T-helper 9 cell (primary cell): ENCODE measurements at places on chromosomes 5 and 9.

DNA sequence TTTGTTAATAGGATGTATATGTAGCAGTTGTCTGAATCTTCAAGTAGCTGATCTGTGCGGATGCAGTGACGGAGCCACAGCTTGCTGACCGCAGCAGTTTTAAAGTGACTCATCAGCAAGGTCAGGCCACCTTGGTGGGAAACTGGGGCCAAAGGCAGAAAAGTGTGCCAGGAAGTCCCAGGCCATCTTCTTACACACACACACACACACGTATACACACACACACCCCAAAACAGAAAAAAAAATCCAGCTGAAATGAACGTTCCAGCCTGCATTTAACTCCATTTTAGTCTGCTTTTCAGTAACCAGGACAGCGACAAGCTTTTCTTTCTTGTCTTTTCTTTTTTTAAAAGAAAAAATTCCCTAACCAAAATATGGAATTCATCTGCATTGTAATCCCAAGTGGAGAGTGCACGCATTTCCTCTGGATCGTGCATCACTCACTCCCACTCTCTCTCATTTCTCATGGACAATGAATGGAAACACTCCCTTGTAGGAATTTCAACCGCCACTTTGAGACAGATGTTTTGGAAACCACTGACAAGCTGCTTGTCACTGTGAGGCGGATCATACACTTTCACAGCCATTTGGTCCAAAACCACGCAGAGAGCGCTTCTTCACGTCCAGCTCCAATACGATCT is 103.9 kb downstream of the LHFPL2 start:
- no peak for DNase-seq

DNA sequence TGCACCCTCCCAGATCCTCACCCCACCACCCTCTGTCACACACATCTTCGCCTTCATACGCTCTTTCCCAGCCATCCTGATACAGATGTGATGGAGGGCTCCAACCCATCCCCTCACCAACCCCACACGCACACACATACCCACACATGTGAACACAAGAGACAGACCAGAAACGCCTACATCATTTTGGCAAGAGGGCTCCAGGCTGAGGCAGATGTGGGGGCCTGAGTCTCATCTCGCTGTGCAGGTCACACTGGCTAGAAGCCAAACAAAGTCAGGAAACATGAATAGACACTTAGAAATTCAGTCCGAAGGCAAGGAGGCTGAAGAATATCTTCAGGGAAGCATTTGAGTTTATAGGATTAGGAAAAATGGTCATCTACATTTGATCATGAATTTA is 6.2 kb downstream of the PRDM12 start:
- DNase-seq: no peak

- DNase-seq: no peak
Measured at GRCh38 chr5:27020973-27021372, 17.4 kb downstream of the CDH9 start.

DNA sequence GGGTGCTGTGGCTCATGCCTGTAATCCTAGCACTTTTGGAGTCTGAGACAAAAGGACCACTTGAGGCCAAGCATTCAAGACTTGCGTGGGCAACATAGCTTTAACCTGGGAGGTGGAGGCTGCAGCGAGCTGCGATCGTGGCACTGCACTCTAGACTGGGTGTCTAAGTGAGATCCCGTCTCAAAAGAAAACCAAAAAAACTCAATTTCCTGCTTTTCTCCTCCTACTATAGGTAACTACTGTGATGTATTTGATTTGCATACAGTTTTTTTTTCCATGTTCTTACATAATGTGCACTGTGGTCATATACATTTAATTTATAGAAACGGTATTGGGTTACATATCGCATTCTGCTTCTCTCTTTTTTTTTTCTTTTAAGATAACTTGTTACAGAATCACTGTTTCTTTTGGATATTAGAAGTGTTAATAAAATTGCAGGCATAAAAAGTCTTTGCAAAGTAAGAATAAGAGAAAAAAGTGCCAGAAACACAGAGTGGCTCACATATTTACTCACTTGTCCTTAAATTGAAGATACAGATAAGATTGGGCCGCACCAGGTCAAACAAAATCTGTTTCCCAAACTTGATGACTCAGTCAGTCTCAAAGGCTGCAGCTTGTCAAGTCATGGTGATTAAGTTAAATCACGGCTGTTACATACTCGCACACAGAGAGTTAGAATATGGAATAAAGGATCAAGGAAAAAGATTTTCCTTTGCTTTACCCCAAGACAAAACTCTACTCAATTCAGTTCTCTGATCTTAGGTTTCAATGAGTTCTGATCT is 2.0 kb upstream of the PTGR1 start:
- no peak for DNase-seq

- no peak for DNase-seq
Measured at GRCh38 chr5:18970000-18970399, 1018.0 kb downstream of the CDH18 start.

DNA sequence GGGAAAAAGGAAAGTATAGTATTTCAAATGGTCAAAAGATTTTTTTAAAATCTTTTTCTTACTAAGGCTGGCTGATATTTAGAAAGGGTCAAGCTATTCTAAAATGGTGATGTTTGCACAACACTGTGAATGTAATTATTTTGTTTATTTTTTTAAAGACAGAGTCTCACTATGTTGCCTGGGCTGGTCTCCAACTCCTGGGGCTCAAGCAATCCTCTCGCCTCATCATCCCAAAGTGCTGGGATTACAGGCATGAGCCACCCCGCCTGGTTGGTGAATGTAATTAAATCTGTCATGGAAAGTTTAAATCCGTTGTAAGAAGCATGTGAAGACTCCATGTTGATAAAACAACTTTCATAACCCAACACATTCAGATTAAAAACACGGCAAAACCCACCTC is 2.6 kb downstream of the UBTD2 start:
- DNase-seq: no peak

GRCh38 chr5:169408171-169408570 is 107.2 kb upstream of the SLIT3 start:
- DNase-seq: no peak
